ENCODE measurements at places on chromosomes 11 and 22.

GRCh38 chr11:102177974-102178631, 67.9 kb downstream of the YAP1 start:
- no peak for DNase-seq

- DNase-seq = no peak
These were observed 184.4 kb upstream of the TMEM45B start for GRCh38 chr11:129631201-129631600.

DNA sequence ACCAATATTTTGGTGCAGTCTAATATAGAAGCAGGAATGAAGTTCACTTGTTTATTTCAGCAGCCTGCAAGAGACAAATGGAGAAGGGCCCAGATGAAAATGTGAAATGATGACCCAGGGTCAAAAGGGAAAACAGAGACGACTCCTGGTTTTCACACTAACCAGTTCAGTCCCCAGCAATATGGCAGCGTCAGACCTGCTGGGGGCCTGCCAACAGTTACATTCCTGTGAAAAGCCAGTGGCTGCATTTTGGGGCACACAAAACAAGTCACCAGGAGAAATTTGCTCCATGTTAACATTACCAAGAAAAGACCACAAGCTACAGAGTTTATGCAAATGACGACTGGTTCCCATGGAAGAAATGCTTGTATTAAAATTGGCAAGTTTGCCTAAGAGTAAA, 80.2 kb downstream of the CCDC34 start:
- DNase-seq = no peak

DNA sequence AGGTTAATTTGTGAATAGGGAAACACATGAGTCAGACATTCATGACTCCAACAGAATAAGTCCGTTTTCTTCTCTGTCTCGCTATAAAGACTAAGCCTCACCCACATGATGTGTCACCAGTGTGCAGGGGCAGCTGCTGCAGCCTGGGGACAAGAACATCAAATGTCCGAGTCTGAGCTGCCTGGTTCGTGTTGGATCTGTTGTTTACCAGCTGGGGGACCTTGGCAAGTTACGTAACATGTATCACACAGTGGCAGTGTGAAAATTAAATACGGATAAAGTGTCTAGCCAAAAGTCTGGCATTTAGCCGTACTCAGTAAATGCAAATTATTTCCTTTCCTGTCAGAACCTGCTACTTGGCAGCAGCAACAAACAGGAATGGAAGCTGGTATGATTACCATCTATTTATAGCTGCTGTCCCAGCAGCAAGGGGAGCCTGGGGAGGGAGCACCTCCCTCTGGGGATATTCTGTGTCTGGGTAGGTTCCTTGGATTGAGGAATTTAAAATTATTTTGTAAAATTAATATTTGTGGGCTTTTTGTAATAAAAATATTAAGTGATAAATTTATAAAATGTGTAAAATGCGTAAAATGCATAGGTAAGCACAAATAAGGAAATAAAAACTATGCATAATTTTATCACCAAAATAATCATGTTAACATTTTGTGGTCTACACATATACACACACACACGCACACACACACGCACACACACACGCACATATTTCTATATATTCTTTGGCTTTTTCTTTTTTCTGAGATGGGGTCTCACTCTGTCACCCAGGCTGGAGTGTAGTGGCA, 1.3 kb upstream of the CLDN25 start:
- no peak for DNase-seq

DNA sequence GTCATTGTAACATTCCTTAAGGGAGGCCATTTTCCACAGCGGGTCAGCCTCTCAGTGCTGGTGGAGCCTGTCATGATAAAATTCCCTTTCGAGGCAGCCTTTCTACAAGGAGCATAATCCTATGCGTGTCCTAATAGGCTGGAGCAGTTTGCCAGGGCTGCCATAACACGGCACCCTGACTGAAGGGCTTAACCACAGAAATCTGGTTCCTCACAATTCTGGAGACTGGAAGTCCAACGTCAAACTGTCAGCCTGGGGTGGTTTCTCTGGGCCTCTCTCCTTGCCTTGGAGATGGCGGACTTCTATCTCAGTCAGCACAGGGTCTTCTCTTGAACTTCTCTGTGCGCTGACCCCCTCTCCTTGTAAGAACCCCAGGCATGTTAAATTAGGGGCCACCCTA, 1.4 kb upstream of the RGL4 start:
- DNase-seq = no peak

- no peak for DNase-seq
These were observed 25.6 kb downstream of the FADS2 start for GRCh38 chr11:61853698-61854169.
